ENCODE measurements at places on chromosomes 7 and 10.

GRCh38 chr7:30062587-30062986 lies 34.4 kb downstream of the PLEKHA8 start:
- peak; percentile 19 for DNase-seq

- no peak for DNase-seq
Observed at GRCh38 chr7:149071641-149072437, 18.7 kb downstream of the ZNF786 start.

DNA sequence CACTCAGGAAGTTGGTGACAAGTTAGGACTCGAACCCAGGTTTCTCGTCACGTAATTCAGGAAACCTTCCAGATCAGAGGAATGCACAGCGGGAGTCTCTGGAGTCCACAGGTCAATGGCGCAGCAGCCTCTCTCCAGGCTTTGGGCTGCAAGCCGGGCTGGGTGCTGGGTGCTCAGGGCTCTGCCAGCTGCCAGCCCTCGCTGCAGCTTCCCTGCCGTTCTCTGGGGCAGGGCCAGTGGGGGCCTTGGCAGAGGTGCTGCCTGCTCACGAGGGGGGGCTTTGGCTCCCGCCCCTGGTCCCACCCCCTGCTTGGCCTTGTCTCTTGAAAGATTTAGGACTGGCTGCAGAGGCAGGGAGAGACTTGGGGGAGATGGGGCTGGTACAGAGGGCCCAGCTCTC lies at the start of gene TACR2:
Gene TACR2, minus strand, starts transcription at position 224 of the 400 bp plus-strand sequence. CDS start 595 bp downstream, outside the sequence.
- no peak for DNase-seq

- no peak for DNase-seq
Observed at GRCh38 chr7:510131-510481, 9.5 kb downstream of the PDGFA start.

- DNase-seq, result no peak
Observed at GRCh38 chr10:96299383-96299782, 4.9 kb upstream of the DNTT start.

DNA sequence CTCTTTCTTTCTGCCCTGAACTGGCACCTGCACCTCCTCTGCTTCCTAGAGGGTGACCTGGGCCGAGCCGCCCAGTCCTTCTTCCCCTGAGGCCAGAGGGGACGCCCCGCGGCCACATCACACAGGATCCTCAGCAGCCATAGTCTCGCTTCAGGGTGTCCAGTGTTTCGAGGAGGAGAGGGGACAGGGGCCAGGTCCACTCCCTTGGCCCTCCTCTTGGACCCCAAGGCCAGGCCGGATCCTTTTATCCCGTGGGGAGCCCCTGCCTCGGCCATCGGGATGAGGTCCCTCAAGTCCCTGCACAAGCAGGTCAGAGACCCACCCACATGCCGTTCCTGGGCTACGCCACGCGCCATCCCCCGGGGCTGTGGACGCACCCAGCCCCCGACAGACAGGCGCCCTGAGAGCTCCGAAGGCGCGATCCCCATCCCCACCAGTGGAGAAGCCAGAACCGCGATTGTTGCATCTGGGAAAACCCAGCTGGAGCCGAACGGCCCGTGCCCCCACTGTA lies 3.6 kb downstream of the BHLHA15 start:
- DNase-seq, result no peak

DNA sequence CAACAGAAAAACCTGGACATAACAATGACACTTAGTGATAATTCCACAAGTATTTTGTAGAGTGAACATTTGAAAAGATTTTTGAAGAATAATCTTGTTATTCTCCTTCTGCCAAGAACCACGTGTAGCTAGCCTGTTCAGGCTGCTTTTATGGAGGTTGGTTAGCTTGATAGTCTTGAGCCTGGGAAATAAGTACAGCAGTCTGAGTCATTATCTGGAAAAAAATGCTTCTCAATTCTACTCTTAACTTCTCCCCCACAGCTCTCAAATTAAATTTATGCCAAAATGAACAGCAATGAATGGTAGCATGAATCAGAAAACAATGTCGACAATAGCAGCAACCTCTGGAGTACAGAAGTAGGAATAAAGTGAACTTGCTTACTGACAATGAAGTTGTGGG lies 63.2 kb downstream of the GPR37 start:
- no peak for DNase-seq

DNA sequence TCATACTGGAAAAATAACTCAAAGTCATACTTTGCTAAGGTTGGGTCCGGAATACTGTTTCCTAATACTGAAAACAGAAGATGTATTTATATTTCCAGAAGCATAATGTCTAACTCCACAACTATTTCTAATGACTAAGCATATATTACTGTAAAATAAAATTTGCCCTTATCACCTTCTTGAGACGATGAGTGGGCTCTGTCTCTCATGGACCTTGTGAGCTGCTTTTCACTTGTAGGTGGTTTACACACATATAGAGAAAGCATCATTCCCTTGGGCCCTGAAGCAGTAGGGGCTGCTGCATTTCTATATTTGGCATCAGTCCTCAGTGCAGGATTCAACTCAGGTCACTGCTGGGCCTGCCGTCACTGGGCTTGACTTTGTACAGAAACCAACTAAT lies 10.7 kb upstream of the FAM13C start:
- no peak for DNase-seq
